ENCODE measurements at places on chromosomes 1 and 21.

DNA sequence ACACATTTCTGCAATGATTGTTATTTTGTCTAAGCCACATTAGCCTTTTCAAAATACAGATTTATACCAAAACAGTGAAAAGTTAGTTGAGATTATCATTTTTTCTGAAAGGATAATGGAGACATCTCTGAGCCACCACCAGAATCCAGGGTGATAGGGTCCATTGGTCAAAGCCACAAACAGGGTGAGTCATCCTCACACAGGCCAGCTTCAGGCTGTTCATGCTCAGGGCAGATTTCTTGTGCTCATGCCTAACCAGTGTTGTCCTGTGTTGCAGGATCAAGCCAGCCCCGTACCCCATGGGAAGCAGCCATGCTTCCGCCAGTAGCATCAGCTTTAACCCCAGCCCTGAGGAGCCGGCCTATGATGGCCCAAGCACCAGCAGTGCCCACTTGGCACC is 13.4 kb downstream of the ELOA start:
- DNase-seq, result no peak

DNA sequence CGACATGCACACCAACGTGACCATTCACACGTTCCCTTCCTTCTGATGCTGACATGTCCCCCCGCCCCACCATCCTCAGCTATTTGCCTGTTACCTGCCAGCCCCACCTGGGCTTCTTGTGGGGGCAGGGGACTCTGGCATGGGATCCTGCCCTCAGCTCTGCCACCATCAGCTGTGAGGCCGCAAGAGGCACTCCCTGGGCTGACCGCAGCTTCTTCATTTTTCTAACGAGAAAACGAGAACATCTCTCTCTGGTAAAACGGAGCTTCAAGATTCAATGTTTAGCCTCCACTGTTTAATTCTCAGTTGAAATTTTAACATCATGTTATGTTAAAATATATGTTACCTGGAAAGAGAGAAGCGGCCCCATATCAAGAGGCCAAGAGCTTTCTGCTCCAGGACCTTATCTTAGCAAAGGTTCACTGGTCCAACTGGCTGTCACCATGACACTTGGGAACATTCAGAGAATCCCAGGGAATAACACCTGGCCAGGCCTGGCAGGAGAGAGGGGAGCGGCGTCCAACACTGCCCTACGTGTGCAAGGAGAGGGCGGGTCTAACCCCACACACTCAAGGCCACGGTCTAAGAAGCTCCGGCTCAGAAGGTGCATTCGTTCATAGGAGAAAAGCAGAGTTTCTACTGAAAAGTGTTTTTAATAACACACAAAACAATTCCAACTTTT is 51.3 kb downstream of the HLCS start:
- DNase-seq, result no peak

- DNase-seq, result no peak
Measured at GRCh38 chr1:22848405-22848804, 124.3 kb downstream of the LACTBL1 start.

- DNase-seq, result no peak
Measured at GRCh38 chr21:17859661-17860060, 40.5 kb upstream of the C21orf91 start.

GRCh38 chr1:171754353-171754705 is 12.5 kb upstream of the VAMP4 start:
- DNase-seq, result no peak

GRCh38 chr1:17919525-17920439 is 164.6 kb downstream of the ACTL8 start:
- no peak for DNase-seq

GRCh38 chr1:20882837-20883236 is 95.7 kb upstream of the HP1BP3 start:
- DNase-seq, result no peak

DNA sequence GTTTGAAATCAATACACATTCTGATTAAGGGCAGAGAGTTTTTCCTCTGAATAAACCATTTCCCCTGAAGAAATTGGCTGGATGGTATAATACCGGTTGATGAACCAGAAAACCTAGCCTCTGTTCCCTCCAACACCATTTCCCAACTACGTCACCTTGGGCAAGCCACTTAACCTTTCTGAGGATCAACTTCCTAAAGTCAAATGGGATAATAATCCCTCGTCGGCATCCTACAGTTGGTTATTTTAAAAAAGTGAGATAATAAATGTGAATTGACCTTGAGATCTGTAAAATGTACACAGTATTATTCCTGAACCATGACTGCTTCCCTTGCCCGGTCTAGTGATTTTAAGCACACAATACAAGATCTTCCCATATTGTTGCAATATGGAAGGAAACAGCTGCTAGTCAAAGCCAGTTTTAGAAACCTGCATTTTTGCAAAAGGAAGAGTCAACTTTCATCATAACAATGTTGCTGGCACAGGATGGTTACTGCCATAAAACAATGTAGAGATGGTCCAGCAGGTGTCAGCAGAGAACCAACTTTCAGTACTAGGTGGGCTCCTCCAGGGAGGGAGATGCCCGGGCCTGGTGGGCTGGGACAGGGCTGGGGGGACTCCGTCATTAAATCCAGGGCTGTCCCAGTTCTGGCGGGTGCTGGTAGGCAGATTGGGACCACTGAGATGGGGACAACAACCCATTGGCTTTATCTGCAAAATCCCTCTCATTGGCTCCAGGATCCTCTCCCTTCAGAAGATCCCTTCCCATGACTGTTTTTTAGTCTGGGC is 5.2 kb upstream of the HLX start:
- no peak for DNase-seq

- no peak for DNase-seq
Measured at GRCh38 chr1:150008699-150009098, 1.8 kb downstream of the OTUD7B start.

GRCh38 chr1:200786788-200787187 is 48.1 kb downstream of the CAMSAP2 start:
- no peak for DNase-seq

DNA sequence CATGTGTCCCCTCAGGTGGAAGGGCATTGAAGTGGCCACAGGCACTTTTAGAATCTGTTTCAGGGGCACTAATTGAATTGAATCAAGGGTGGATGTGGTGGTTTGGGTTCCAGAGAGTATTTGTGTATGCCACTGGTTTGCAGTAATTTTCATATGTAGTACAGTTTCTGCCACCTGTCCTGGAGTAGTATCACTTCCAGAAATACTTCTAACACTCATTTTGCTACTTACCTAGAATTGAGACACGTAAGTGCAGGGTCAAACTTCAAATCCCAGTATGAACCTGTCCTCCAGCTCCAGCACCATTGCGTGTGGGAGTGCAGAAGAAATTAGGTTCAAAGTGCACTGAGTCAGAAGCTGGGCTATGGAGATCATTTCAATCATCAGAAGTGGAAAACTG is 26.8 kb downstream of the RSPH1 start:
- no peak for DNase-seq

- no peak for DNase-seq
Measured at GRCh38 chr1:183958958-183959357, 78.6 kb downstream of the COLGALT2 start.

DNA sequence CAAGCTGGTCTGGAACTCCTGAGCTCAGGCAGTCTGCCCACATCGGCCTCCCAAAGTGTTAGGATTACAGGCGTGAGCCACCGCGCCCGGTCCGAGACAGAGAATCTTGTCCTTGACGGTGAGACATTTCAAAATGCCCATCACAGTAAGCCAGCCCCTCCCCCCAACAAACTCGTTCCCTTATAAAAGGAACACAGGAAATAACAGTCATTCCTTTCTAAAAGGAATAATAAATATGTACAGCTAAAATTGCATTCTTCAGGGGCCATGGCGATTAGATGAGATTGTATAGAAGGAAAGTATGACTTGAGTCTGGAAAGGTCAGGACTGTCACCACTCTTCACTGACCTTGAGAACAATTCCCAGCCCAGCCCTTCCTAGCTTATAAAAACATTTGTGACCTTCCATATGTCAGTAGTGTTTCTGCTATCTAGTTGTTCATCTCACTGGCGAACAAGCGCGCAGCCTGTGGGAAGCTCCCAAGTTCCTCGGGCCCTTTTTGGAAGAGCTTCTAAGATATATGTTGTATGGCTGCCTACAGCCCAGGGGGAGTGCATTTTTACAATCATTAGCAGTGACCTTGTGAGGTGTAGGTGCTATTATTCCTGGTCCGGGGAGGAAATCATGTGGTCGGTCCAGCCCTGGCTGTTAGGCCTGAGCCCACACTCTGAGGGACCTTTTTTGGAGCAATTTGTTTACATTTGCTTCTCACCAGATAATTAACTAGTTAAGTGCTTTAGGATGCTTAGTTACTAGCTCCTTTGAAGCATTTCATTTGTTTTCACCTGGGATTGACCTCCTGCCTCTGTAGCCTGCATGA is 8.7 kb downstream of the SZRD1 start:
- no peak for DNase-seq

DNA sequence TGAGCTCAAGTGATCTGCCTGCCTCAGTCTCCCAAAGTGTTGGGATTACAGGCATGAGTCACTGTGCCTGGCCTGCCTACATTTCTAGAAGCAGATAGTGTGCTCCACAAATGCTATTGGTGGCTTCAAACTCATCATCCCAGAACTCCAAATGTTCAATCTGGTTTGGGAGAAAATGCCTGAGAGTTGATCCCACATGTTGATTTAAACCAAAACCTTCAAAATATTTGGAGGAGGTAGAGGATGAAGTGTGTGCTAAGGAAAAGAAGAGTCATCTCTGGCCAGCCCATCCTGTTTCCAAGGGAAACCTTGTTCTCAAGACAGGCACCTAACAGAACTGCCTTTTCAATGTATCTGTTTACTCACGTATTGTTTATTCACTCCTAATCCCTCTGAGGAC is 55.4 kb upstream of the GRHL3 start:
- DNase-seq, result no peak

- no peak for DNase-seq
Measured at GRCh38 chr1:70462611-70463010, 51.5 kb downstream of the CTH start.

GRCh38 chr1:2269193-2269921 is 41.2 kb downstream of the SKI start:
- DNase-seq, result no peak

DNA sequence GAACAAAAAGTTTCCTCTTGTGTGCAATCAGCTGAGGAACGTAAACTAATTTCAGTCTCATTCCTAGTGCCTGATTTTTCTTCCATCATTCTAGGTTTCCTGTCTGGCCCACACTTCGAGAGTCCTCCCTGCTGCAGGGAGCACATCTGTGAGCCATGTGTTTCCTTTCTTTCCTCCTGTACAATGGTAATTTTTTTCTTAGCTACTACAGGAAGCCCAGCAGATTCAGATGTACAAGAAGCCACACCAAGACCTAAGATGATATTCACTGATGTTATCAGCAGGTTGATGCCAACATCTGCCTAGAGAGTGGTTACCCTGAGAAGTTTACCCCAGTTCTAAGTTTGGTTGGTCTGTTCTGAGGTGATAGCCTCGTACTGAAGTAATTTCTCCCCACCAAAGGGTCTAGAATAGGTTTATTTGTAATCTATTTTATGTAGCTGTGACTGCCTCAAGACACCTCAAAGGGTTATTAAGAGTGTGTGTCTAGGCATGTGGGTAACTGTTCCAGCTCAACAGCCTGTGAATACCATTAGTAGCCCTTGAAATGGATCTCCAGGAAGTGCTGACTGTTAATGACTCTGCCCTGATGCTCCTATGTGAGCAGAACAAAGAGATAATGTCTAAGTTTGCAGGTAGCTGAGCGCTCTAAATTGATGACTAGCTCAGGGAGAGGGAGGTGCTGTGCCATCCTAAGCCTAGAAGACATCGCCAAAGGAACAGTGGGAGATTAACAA is 31.7 kb upstream of the CLDN14 start:
- no peak for DNase-seq

GRCh38 chr1:90162216-90162615 is 167.3 kb downstream of the ZNF326 start:
- no peak for DNase-seq

DNA sequence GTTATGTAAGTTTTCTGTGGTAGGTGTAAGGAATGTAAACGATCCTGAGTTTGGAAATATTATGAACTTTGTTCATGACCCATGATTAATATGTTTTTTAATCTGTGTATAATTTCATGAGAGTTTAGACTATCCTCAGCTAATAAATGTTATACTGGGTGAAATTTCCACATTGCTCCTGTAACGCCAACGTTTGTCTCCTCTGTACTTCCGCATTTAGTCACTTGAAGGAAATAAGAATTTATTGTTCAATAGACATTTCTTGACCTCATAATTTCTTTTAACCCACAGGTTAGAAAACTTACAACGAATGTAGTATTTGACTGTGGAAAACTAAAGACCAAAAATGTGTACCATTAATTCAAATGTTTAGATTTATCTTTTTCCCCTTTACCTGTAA is 876 bp downstream of the KCNJ15 start:
- no peak for DNase-seq

Measured in activated CD4-positive, alpha-beta T cell treated with anti-CD3 and anti-CD28 coated beads for 24 hours (primary cell).